Inflammatory macrophage treated with lipopolysaccharide for 1 hour (primary cell): ENCODE measurements at places on chromosomes 1 and 21.
A peak's percentile ranks its signal among the peaks of the same experiment; 100 is the strongest.

GRCh38 chr1:181112071-181112929 lies 23.8 kb downstream of the IER5 start:
- DNase-seq: peak; percentile 84

DNA sequence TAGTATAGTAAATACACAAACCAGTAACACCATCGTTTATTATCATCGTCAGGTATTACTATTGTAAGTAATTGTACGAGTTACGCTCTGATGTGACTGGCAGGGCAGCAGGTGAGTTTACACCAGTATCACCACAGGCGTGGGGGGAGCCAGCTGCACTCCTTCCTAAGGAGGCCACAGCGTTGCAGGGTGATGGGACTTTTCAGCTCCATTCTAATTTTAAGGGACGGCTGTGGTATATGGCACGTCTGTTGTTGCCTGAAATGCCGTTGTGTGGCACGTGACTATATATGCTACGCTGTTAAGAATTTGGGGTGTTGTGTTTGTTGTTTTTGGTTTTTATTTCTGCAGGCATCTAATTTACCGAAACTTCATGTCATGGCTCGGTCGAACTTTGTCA lies 164.8 kb upstream of the COL6A1 start:
- no peak for DNase-seq

GRCh38 chr21:44487831-44488230 lies 32.5 kb downstream of the LRRC3 start:
- DNase-seq: no peak

- DNase-seq: no peak
Measured at GRCh38 chr1:220013497-220013896, 32.8 kb downstream of the EPRS1 start.

DNA sequence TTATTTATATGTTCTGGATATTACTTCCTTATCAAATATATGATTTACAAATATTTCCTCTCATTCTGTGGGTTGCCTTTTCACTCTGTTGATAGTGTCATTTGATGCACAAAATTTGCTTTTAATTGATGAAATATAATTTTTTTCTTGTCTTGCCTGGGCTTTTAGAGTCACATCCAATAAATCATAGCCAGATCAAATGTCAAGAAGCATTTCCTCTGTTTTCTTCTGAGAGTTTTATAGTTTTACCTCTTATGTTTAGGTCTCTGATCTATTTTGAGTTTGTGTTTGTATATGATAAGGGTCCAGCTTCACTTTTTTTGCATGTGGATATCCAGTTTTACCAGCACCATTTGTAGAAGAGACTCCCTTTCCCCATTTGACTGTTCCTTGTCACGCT lies 29.5 kb downstream of the CD46 start:
- DNase-seq: no peak

DNA sequence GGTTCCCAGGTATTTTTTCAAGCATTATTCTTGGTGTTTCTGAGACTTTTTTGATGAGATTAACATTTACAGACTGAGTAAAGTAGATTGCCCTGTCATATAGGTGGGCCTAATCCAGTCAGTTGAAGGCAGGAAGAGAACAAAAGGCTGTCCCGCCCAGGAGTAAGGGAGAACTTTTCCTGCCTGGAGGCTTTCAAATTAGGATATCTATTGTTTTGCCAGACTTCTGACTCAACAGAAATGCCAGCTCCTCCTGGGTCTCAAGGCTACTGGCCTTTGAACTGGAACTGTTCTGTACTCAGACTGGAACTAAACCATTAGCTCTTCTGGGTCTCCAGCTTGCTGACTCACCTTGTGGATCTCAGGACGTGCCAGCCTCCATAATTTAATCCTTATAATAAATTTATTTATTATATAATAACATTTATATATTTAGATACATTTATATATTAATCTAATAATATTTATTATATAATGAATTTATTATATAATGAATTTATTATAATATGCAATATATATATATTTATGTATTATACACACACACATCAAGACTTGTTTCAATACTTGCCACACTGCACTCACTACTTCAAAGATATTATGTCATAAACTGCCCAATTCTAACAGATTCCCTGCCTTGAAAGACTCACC lies 510.8 kb upstream of the B3GALT2 start:
- DNase-seq: no peak

- DNase-seq: no peak
Measured at GRCh38 chr1:179440971-179441370, 75.2 kb downstream of the AXDND1 start.

GRCh38 chr1:1287288-1288110 lies 7.3 kb downstream of the SCNN1D start:
- no peak for DNase-seq

DNA sequence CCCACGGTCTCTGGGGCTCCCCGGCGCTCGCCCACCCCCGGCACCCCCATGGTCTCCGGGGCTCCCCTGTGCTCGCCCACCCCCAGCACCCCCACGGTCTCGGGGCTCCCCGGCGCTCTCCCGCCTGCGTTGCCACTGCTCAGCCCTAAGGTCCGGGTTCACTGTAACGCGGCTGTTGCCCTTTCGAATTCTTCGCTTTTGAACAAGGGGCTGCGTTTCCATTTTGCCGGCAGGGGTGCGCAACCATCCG lies 5.2 kb upstream of the FTCD start:
- no peak for DNase-seq

GRCh38 chr1:230610589-230610988 lies 31.7 kb upstream of the COG2 start:
- no peak for DNase-seq

GRCh38 chr1:235067396-235068157 lies 61.1 kb downstream of the TOMM20 start:
- peak; percentile 95 for DNase-seq

- no peak for DNase-seq
Measured at GRCh38 chr21:37917612-37918011, 1.4 kb upstream of the KCNJ6 start.

- DNase-seq: no peak
Measured at GRCh38 chr21:35643176-35643575, 417.1 kb downstream of the SETD4 start.

- no peak for DNase-seq
Measured at GRCh38 chr1:243942196-243943150, 92.4 kb upstream of the AKT3 start.

DNA sequence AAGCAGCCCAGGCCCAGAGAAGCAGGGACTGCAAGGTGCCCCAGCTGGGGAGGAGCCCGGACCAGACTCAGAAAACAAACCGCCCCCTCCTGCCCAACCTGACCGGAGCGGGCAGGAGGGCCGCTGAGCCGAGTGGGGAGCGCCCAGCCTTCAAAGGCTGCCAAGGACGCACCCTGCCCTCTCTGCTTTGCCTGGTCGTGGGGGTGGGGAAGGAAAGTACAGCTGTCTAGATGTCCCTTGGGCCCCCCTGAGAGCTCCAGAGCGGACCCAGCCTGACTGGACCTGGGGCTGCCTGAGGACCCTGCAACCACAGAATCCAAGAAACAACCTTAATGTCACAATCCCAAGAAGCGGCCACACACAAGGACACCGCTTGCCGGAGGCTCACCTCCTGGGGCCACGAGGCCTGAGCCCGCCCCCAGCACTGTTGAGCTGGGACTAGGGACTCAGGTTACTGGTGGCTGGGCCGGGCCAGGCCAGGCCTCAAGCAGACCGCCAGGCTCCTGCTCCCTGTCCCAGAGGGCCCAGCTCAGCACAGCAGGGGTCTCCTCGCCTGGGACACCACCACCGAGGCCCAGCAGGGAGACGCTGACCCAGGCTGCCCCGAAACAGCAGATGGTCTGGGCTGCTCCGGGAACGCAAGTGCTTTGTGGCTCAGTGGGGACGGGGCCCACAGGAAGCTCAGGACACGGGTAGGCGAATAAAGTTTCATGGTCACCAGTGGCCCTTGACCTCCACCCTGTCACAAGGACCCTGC lies 1.4 kb downstream of the DVL1 start:
- no peak for DNase-seq

DNA sequence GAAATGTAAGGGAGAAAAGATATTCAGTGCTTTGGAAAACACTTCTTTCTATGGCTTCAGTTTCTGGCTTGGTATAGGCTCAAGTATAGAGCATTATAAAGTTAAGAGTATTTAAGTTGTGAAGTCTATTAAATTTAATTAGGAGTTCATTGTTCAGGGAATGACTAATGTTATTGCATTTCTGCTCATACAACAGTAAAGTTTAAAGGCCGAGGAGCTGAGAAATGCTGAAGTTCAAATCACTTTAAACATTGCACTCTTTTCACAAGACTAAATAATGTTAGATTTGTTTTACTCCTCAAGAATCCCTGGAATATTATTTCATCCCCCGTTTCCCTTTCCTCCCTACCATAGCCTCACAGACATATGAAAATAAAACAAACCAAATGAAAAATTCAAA lies 30.1 kb downstream of the RGS5 start:
- DNase-seq: no peak

- DNase-seq: no peak
Measured at GRCh38 chr1:229470406-229471043, 36.6 kb upstream of the ACTA1 start.

GRCh38 chr1:118099686-118100085 lies 85.3 kb downstream of the SPAG17 start:
- no peak for DNase-seq

GRCh38 chr1:86259390-86259789 lies 102.8 kb upstream of the COL24A1 start:
- peak; percentile 44 for DNase-seq

- no peak for DNase-seq
Measured at GRCh38 chr1:225940385-225941151, 452 bp downstream of the LEFTY2 start.

DNA sequence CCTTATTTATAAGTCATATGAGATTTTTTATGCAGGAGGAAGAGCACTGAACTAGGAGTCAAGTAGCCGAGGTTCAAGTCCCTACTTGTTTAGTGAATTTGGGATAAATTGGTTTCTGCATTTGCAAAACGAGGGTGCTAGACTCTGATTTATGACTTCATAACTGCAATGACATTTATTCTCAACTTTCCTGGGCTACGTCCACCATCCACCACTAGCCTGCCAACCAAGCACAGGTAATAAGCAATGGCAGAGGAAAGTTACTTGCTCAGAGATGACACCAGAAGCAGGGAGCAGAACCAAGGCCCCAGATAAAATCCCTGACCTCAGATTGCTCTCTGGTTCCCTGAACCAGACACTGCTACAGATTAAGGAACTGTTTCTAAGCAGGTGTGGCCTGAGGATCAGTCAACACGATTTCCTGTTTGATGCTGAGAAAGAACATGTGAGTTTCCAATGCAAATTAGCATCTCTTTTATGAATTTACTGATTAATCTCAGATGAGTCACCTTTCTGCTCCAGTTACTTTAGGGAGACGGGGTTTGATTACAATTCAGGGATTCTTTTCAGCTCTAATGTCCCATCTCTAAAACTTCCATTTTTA lies 52.7 kb downstream of the PLPP3 start:
- no peak for DNase-seq

- no peak for DNase-seq
Measured at GRCh38 chr1:51238034-51238403, 1.9 kb downstream of the RNF11 start.

GRCh38 chr1:185646202-185646683 lies 87.9 kb upstream of the HMCN1 start:
- DNase-seq: no peak
